ENCODE measurements at places on chromosomes 16 and 17. TPM values are rescaled to one million over a fixed set of nuclear protein-coding genes. Genes with fewer than 3 reads are reported as not detected.

DNA sequence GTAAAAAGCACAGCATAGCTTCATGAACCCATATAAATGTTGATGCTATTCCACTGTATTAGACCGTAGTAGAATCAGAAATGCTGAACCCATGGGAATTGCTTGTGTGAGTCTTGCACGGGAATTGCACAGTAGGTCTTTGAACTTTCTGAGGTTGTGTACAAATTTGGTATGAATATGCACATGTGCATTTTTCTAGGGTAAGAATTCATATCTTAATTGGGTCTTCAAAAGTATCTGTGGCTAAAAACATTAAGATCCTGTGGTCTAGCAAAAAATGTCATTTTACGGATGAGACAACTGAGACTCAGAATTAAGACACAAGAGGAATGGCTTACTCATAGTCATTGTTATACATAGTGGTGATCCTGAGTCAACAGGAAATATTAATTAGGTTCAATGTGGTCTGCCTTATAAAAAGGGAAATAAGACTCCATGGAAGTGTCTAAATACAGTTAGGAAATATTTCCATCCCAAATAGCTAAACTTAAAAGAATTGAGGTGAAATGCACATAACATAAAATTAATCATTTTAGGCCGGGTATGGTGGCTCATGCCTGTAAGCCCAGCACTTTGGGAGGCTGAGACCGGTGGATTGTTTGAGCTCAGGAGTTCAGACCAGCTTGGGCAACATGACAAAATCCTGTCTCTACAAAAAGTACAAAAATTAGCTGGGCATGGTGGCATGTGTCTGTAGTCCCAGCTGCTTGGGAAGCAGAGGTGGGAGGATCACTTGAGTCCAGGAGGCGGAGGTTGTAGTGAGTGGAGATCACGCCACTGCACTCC, 22.8 kb downstream of the TAOK1 start:
- DNase-seq, result no peak

- no peak for DNase-seq
Observed at GRCh38 chr17:15921640-15922039, 23.3 kb upstream of the ADORA2B start.

DNA sequence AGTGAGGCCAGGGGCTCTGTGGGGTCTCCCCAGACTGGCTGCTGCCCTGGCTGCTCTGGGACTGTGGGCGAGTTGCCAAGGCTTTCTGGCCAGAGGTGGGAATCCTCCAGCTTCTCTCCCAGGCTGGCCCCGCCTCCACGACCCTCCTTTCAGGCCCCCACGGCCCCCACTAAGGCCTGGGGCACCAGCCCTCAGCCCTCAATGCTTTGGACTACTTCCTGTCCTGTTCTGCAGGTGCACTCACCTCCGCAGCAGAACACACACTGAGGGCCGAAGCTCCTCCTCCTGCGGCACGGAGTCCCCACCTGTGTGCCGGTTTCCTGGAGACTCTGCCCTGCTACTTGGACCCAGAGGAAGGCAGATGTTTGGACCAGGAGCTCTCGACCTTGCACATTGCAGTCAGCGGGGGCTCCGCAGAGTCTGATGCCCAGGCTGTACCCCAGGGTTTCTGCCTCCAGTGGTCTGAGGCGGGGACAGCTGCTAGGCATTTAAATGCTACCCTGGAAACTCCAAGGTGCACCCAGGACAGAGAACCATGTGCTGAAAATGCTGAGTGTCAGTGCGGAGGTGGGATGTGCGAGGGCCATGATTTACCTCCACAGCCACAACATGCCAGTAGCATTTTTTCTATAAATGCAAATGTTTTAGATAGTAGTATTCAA, 223.8 kb downstream of the IRF8 start:
- DNase-seq, result peak; percentile 59

MMP15 gene
- total RNA-seq, result 105 TPM

DNA sequence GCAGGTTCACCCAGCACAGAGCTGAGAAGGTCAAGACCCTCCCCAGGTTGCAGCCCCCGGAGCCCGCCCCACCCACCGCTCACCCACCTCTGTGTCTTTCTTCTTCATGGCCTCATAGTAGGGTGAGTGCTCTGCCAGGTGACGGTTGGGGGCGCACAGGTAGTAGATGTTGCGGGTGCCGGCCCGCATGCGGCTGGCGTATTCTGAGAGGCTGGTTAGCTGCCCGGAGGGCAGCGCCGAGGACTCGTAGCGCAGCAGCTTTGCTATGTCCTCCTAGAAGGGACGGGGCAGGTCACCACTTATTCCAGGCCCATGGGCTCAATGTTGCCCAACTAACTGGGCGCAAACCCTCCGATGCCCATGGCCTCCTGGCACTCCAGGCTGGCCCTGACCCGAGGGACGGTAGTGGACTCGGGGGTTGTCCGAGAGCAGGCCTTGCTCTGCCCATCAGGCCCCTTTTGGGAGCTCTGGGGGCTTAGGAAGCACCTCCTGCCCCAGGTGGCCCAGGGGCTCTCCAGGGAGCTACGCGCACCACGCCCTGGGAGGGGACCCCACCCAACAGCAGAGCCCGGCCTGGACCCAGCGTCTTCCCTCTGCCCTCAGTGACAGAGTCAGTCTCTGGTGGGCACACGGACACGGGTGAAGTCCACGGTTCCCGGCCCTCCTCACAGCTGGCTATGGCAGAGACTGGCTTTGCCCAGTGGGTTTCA, 9.9 kb downstream of the DNASE1 start:
- DNase-seq, result no peak

- no peak for DNase-seq
Observed at GRCh38 chr17:22703204-22703603, 1010.9 kb downstream of the KCNJ18 start.

SHCBP1 gene
- total RNA-seq, result 14.5 TPM

All from endodermal cell (in vitro differentiated cells).